ENCODE measurements at places on chromosomes 2 and 18.

DNA sequence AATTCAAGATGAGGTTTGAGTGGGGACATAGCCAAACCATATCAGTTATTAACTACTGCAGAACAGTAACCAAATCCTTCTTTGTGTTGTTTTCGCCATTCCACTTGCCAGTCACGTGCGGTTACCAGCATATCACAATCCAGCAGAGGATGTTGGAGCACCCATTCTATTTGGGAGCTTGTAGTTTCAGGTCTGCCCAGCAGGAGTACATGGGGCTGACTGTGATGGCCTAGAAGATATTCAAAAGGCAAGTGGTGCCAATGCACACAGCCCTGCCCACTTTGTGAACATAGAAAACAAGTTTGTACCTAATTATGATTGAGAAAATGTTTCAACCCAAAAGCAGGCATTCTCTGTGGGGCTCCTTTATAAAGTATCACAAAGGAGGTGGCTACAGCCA, 57.0 kb downstream of the ZNF519 start:
- DNase-seq = no peak

- no peak for DNase-seq
Observed at GRCh38 chr18:64693766-64694165, 544.9 kb upstream of the LINC00305 start.

DNA sequence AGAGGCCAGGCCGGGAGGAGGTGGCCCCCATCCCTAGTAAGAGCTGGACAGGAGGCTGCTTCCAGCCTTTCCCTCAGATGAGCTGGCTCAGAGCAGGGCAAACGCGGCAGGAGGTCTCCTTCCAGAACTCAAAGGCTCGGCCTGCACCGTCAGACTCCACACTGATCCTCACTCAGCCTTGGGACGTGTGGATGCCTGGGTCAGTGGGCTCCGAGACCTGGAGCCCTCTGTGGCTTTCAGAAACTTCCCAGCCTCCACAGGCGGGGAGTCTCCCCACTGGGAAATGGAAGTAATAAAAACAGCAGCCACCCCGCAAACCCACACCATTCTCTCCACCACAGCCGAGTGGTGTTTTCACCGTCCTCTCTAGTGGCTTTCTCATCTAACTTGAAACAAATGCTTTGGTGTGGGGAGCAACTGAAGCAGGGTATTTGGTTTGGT, 54.3 kb downstream of the INPP5D start:
- DNase-seq = no peak

GRCh38 chr2:223001797-223002175, 50.2 kb upstream of the KCNE4 start:
- DNase-seq = no peak

GRCh38 chr2:62303788-62304187, 107.9 kb downstream of the B3GNT2 start:
- DNase-seq = no peak

DNA sequence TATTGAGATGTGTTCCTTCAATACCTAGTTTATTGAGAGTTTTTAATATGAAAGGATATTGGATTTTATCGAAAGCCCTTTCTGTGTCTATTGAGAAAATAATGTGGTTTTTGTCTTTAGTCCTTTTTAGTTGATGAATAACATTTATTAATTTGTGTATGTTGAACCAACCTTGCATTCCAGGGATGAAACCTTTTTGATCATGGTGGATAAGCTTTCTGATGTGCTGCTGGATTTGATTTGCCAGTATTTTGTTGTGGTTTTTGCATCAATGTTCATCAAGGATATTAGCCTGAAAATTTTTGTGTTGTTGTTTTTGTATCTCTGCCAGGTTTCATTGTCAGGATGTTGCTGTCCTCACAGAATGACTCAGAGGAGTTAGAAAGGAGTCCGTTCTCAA, 1710.4 kb downstream of the SUCLG1 start:
- no peak for DNase-seq

- DNase-seq = no peak
Observed at GRCh38 chr2:99512181-99512591, 22.4 kb upstream of the REV1 start.

DNA sequence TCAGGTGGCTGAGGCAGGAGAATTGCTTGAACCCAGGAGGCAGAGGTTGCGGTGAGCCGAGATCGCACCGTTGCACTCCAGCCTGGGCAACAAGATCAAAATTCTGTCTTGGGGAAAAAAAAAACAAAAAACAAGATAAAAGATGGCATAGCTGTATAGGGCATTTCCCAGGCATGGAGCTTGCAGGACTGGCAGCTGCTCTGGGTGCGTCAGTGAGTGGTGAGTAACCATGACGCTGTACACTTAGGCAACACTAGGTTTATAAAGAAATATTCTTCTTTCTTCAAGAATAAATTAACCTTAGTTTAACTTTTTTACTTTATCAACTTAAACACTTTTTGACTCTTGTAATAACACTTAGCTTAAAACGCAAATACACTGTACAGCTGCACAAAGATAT, 15.4 kb downstream of the TGOLN2 start:
- no peak for DNase-seq

DNA sequence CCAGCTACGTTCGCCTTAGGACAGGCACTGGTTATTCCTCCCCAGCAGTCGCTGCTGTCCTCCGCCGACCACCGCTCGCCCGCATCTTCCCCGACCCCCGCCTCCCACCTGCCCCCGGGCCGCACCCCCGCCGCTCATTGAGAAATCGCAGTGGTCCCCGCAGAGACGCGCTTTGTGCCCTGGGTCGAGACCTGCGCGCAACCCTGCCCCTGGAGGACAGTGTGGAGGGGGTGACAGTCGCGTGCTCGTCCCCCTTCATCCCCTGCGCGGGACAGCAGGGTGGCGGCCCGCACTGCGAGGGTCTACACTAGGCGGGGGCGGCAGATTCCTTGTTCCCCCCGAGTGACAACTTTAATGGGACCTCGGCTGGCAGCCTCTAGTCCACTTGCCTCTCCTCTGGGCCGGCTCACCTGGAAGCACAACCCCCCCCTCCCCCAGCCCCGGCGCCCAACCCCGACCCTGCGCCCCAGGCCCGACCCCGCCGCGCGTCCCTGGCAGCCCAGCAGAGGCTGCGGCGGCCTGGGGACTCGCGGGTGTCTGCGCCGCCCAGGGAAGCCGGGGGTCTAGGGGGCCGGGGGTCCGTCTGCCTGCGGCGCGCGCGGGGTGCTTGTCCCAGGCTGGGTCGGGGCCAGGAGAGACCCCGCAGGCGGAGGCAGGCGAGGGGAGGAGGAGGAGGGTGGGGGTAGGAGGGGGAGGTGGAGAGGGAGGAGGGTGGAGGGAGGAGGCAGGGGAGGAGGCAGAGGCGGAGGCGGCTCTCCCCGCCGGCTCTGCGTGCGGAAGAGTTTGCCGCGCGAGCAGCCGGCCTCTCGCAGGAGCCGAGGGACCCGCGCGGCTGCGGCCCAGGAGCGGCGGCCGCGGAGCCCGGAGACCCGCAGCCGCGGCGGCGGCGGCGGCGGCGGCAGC, at the start of gene NPAS2:
Gene NPAS2, plus strand, starts transcription at position 770 of the 903 bp plus-strand sequence. CDS start 84,616 bp downstream, outside the sequence.
- DNase-seq = no peak

DNA sequence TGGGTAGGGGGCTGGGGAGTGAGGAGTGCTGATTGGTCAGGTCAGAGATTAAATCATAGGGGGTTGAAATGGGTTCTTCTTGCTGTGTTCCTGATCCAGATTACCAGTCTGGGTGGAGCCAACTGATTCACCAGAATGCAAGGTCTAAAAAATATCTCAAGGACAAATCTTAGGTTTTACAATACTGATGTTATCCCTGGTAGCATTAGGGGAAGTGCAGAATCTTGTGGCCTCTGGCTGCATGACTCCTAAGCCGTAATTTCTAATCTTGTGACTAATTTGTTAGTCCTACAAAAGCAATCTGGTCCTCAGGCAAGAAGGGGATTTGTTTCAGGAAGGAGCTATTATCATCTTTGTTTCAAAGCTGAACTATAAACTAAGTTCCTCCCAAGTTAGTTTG, 289.2 kb upstream of the KYNU start:
- DNase-seq = no peak

GRCh38 chr2:25123682-25124081, 44.7 kb downstream of the POMC start:
- no peak for DNase-seq

GRCh38 chr2:30161929-30162706, 15.3 kb downstream of the YPEL5 start:
- DNase-seq = no peak

All from T-helper 9 cell (primary cell).